Astrocyte (in vitro differentiated cells and primary cell): ENCODE measurements at places on chromosomes 6 and 20.

- H3K4me3 ChIP-seq = no peak overlapping the region
- H3K27ac ChIP-seq = peak overlapping the region; percentile 95
- DNase-seq = peak; percentile 31
- peaks cover 34% of the 10 kb centered on the region for H3K4me1 ChIP-seq
Measured at GRCh38 chr20:54139188-54139587, 34.6 kb downstream of the CYP24A1 start.

DNA sequence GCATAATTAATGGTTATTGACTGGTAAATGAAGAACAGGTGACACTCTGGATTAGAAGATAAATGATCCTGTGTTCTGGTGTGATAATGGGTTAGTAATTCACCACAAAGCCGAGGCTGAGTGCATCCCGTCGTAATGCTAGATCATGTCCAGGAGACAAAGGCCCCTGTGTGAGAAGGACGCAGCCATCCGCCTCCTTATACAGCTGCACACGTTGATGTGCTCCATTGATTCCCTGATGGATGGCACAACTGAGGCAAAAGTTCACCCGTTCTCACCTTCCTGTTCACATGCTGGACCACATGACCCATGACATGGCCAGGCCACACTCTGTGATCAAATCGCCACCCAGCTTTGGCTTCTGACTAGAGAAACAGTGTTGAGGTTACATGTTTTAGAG lies 136.1 kb downstream of the FOXC1 start:
- no peak for DNase-seq
- no peaks in the 10 kb centered on the region for H3K27me3 ChIP-seq
- no peak overlapping the region for H3K4me3 ChIP-seq
- no peaks in the 10 kb centered on the region for H3K36me3 ChIP-seq

GRCh38 chr6:54980511-54981275 lies 134.1 kb downstream of the FAM83B start:
- H3K36me3 ChIP-seq = no peaks in the 10 kb centered on the region
- no peak overlapping the region for H3K27ac ChIP-seq
- H3K27me3 ChIP-seq = no peaks in the 10 kb centered on the region

DNA sequence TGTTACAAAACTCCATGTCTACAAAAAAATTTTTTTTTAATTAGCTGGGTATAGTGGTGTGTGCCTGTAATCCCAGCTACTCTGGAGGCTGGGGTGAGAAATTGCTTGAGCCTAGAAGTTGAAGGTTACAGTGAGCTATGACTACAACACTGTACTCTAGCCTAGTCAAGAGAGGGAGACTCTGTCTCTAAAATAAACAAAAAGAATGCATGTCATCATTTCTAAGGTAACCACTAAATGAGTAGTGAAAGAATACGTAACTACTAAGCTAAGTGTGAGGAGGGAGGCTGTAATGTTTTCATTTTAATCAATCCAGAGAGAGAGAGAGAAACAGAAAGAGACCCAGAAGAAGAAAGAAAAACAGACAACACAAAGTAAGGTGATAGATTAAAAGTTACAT lies 9.9 kb downstream of the SYCP2 start:
- no peak for DNase-seq
- H3K4me1 ChIP-seq = no peaks in the 10 kb centered on the region
- no peaks in the 10 kb centered on the region for H3K27me3 ChIP-seq
- H3K36me3 ChIP-seq = no peaks in the 10 kb centered on the region

GRCh38 chr6:110564703-110565421 lies 88.4 kb upstream of the SLC22A16 start:
- H3K27me3 ChIP-seq = no peaks in the 10 kb centered on the region
- DNase-seq = no peak
- H3K4me1 ChIP-seq = no peaks in the 10 kb centered on the region
- no peaks in the 10 kb centered on the region for H3K36me3 ChIP-seq
- no peak overlapping the region for H3K27ac ChIP-seq
- H3K4me3 ChIP-seq = no peak overlapping the region

DNA sequence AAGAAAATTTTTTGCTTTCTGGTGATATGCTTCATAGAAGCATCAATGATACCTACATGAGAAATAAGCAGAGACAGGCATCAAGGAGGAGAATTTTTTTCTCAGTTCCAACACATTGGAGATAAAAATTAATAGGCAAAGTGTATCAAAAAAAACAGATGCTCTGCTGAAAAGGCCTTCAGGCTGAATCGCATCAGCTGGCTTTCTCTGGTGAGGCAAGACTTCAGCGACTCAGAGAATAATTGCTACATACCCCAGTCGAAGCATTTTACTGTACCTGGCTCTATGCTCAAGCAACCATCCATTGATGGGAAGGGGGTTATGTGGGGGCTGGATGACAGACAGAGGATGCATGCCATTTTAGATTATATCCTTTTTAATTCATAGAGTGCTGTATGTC lies 415.1 kb downstream of the TFAP2A start:
- H3K4me3 ChIP-seq = no peak overlapping the region
- no peaks in the 10 kb centered on the region for H3K36me3 ChIP-seq
- no peaks in the 10 kb centered on the region for H3K4me1 ChIP-seq
- H3K27ac ChIP-seq = no peak overlapping the region
- DNase-seq = no peak
- H3K27me3 ChIP-seq = no peaks in the 10 kb centered on the region

GRCh38 chr20:35490736-35491181 lies 35.4 kb downstream of the CEP250 start:
- no peaks in the 10 kb centered on the region for H3K4me1 ChIP-seq
- H3K36me3 ChIP-seq = peaks cover 45% of the 10 kb centered on the region
- no peak overlapping the region for H3K4me3 ChIP-seq
- no peaks in the 10 kb centered on the region for H3K27me3 ChIP-seq
- no peak overlapping the region for H3K27ac ChIP-seq
- DNase-seq = no peak
